Right cardiac atrium (tissue), 5 donors: ENCODE measurements at places on chromosomes 4 and X. TPM values are rescaled to one million over a fixed set of nuclear protein-coding genes. Genes with fewer than 3 reads are reported as not detected.

GRCh38 chrX:41708486-41708885, 15.5 kb upstream of the GPR82 start:
- no peak for DNase-seq

SUV39H1 gene
- total RNA-seq = 4.3 TPM

DNA sequence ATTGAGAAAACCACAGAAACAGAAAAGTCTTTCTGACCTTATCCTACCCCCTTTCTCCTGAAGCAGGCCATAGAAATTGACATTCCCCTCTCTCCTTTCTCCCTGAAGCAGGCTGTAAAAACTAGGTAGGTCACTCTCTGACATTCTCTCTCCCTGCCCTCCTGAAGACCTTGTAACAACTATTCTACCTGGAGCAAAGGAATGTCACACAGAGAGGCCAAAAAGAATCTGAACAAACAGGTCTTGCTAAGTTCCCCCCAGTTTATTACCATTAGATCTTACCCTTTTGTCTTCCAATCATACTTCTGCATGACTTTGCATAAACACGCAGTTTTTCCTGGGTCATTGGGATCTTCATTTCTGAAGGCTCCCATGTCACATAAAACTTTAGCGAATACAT, 198.3 kb upstream of the GYPA start:
- no peak for DNase-seq

CSAG2 gene
- total RNA-seq = not detected

- no peak for DNase-seq
These were observed 113.2 kb downstream of the MFAP3L start for GRCh38 chr4:169912996-169913395.

SLIT2 gene
- total RNA-seq = 13.8 TPM

DNA sequence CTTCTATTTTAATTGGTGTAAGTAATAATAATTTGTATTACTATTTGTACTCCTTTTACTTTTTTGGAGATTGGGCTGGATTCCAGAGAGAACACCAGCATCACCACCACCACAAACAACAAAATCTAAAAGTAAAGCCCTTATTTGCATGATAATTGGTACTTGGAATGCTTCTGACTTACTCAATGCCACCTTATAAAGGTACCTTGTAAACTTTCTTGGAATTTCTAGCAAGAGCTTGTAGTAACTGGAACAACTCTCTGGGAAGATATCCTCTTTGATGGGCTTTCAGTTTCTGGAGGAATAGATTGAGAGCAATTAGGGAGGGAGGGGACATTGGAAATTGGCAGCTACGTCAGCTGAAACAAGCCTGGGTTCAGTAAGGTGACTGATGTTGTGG, 20.2 kb upstream of the PITX2 start:
- no peak for DNase-seq

GRCh38 chr4:80374180-80374579, 38.6 kb downstream of the CFAP299 start:
- no peak for DNase-seq

GRCh38 chr4:57351731-57352130, 241.5 kb upstream of the IGFBP7 start:
- DNase-seq = no peak

DNA sequence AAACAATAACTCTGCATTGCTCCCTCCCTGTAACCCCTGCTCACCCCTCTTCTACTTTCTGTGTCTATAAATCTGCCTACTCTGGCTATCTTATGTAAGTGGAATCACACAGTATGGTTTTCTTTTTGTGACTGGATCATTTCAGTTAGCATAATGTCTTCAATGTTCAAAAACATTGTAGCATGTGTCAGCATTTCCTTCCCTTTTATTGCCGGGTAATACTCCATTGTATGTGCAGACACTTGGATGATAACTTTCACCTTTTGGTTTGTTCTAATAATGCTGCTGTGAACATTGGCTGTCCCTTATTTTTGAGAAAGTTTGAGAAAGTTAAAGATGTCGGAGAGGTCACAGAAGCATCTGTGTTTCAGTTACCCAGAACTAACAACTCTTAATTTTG, 60.6 kb upstream of the TLR2 start:
- DNase-seq = no peak
